ENCODE measurements at places on chromosomes 6 and 20.

- DNase-seq = no peak
These were observed 181.1 kb upstream of the TENT5A start for GRCh38 chr6:81933608-81934051.

- DNase-seq = peak; percentile 19
These were observed 9.4 kb upstream of the SRC start for GRCh38 chr20:37336369-37337207.

GRCh38 chr6:38148606-38149005 lies 329.1 kb downstream of the ZFAND3 start:
- DNase-seq = no peak

- DNase-seq = no peak
These were observed 88.6 kb downstream of the RNF217 start for GRCh38 chr6:125050663-125051318.

DNA sequence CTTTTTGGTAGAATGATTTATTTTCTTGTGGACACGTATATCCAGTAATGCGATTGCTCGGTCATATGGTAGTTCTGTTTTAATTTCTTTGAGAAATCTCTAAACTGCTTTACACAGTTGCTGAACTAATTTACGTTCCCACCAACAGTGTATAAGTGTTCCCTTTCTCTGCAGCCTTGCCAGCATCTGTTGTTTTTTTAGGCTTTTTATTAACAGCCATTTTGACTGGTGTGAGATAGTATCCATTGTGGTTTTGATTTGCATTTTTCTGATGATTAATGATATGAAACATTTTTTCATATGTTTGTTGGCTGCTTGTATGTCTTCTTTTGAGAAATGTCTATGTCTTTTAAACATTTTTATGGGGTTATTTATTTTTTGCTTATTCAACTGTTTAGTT lies 196.7 kb downstream of the MOXD1 start:
- DNase-seq = no peak

DNA sequence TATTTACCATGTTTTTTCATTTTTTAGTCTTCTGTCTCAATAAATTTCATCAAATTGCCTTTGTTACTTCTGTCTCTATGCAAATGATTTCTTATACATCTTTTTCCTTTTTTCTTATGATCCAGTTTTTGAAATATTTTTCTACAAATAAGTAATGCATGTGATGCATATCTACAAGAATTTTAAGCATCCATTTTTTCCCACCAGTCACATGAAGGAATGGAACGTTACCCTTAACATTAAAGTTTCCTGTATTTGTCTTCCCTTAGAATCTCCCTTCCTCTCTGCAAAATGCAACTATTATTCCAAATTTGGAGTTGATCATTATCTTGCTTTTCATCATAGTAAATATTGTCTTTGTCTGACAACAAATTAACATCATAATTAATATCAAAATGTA lies 35.5 kb downstream of the PSMB9 start:
- DNase-seq = no peak

DNA sequence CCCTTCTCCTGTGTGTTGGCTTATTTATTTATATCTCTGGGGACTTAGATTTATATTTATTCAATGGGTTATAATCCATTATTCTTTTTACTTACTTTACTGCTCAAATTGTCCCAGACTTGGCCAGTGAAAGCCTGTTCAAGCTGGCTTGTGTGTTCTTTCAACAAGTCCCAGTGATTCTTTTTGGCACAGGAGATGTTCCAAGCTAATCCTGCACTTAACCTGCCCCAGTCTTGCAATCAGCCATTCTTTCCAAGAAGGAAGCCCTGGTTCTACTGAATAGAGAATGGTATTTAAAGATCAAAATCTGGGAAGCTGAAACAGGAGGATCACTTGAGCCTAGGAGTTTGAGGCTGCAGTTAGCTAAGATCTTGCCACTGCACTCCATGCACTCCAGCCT lies 26.7 kb downstream of the GCNT2 start:
- no peak for DNase-seq

GRCh38 chr6:12733876-12734275 lies 17.3 kb downstream of the PHACTR1 start:
- DNase-seq = no peak

GRCh38 chr6:138814179-138814834 lies 18.4 kb downstream of the ECT2L start:
- DNase-seq = no peak

- DNase-seq = no peak
These were observed 816.5 kb downstream of the KIF16B start for GRCh38 chr20:15756754-15757115.

- no peak for DNase-seq
These were observed 3.3 kb upstream of the SLC29A1 start for GRCh38 chr6:44219815-44220784.

DNA sequence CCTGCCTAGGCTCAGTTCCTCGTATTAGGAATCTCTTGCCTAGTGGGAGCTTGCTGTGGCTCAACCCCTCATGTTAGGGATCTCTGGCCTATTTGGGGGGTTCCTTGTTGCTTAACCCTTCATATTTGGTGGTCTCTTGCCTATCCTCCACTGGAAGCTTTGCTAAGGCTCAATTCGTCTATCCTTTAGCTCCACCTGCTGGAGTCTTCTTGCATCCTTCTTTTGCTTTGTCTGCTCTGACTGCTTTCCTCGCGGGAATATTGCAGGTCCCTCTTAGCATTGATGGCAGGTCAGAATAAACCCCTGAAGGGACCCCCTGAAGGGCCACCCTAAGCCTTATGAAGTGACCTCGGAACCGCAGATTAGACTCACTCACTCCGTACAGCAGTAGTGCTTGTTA lies 203.0 kb upstream of the TBX18 start:
- peak; percentile 33 for DNase-seq

GRCh38 chr6:39897698-39898097 lies 36.6 kb downstream of the MOCS1 start:
- no peak for DNase-seq

- DNase-seq = no peak
These were observed 17.4 kb downstream of the RCAN2 start for GRCh38 chr6:46473881-46474280.

GRCh38 chr6:38307740-38308139 lies 332.0 kb downstream of the BTBD9 start:
- DNase-seq = no peak

GRCh38 chr6:147970970-147971369 lies 371.7 kb upstream of the SASH1 start:
- DNase-seq = no peak

- no peak for DNase-seq
These were observed 18.5 kb downstream of the RPS12 start for GRCh38 chr6:132832891-132833290.

DNA sequence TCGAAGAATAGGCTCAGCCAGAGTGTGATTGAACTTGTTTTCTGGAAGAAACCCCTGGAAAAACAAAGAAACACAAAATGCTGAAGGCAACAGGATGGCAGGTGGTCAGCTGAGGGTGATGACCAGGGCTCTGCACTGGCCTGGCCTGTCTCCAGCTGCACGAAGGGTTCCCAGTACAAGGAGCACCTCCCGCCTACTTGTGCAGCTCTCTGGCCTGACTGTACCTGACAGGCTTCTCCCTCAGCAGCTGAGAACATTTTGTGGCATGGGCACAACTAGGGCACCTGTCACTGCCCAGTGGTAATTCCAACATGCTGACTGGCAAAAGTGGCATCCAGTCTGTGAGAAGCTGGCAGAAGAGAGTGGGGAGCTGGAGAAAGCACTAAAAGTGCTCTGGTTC lies 38.8 kb upstream of the EMILIN3 start:
- DNase-seq = no peak

DNA sequence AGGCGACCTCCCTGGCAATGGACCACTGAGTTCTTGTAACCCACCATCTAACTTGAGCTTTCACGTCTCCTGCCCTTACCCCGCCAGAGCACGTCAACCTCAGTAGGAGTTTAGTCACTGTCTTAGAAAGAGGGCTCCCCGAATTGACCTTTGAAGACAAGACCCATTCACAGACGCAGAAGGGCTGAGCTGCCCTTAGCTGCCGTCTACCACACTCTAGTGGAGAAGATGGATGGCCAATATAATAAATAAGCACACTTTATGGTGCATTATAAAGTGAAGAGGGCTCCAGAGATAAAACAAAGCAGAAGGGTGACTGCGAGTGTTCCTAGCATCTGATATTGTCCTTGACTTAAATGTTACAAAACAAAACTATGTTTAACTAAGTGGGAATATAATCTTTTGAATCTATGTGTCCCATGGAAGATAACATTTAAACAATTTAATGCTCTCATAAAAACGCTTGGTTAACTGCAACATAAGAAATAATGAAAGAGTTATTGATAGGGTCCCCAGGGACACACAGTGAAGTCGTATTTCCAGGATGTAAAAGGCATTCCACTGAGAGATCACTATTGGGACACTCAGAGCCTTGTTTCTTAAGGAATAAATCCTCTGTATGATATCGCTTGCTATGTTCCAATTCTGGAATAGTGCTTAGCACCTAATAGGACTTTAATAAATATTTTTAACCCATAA lies 261.1 kb downstream of the THBS2 start:
- DNase-seq = no peak

DNA sequence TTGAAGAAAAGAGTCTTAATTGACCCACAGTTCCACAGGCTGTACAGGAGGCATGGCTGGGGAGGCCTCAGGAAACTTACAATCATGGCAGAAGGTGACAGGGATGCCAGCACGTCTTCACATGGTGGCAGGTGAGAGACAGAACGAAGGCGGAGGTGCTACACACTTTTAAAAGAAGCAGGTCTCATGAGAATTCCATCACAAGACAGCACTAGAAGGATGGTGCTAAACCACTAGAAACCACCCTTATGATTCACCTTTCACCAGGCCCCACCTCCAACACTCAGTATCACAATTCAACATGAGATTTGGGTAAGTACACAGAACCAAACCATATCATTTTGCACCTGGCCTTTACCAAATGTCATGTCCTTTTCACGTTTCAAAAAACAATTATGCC lies 20.9 kb downstream of the TAGAP start:
- DNase-seq = no peak

DNA sequence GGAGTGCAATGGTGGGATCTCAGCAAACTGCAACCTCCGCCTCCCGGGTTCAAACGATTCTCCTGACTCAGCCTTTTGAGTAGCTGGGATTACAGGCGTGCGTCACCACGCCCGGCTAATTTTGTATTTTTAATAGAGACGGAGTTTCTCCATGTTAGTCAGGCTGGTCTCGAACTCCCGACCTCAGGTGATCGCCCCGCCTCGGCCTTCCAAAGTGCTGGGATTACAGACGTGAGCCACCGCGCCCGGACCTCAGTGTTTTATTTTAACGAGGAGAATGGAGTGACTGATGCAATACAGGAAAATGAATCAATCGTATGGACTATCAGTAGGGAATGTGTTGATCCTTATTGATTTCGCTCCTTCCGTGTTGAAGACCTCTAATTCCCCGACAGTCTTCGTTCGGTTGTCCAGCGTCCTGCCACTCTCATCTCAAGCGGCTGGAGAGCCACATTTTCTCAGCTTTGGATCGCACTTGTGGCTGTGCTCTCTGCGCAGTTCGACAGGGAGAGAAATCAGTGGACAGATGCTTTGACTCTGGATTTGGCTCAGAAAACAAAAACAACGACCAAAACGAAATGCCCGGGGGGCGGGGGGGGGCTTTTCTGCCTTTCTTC lies 166.2 kb downstream of the TRIM27 start:
- no peak for DNase-seq

- DNase-seq = peak; percentile 63
These were observed 70.9 kb downstream of the STK35 start for GRCh38 chr20:2172305-2173175.

DNA sequence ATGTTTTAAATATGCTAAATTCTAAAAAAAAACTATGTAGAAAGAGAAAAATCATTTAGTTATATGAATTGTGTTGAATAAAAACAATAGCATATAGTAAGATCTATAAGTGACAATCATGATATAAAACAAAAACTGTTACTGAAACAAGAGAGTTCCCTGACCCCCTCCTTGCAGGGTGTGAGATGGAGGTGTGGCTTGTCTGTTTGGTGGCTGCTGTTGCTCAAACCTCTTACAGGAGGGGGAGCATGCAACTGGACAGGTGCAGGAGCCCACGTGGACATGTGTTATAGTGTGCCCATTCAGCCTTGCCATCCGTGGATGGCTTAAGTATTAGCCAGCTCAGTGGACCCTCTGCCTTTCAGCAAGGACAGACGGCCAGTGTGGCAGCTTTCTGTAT lies 206.7 kb downstream of the MOXD1 start:
- DNase-seq = no peak

DNA sequence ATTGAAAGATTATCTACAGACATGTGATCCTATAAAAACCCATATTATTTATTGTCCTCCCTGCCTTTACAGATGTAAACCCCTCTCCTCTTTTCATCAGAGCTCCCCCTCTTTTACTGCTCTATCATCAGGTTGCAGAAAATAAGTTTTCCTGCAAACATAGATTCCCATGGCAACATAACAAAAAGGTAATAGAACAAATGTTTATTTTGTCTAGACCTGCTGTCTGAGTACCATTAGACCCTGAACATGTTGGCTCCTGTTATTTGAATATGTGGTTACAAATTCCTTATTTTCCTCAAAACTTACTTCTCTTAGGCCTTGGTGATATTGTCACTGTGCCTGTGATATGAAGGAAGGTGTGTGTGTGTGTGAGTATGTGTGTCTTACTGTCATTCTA lies 11.5 kb downstream of the MAPK14 start:
- DNase-seq = no peak
